ENCODE measurements at places on chromosomes 1 and 21. TPM values are rescaled to one million over a fixed set of nuclear protein-coding genes. Genes with fewer than 3 reads are reported as not detected.

DNA sequence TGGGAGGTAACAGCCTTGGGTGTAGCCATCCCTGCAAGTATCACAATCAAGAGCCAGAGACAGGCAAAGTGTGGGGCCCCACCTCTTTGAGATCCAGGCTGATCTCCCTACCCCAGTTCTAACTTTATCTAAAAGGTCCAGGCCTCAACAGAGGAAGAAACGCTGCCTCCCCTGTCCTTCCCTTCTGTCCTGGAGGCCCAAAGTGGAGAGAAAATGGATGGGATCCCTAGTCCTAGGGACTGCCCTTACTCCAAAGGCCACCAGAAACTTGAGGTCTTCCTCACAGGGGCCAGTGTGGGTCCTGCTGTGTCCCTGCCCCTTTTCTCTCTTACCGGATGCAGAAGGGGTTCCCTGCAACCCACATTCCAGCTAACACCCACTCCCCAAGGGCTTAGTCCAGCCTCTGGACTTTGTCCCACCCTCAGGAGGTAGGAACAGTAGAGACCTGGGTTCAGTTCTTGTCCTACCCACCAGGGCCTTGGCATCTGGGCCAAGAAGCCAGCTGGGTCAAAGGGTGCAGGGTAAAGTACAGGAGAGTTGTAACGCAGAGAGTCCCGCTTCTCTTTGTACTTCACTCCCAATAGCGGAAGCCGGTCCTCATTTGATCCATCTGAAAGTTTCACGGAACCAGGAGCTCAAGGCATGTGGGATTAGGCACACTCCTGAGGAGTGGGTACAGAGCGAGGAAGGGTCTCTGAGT is 1.9 kb downstream of the HDGF start:
- H3K27me3 ChIP-seq: no peaks in the 10 kb centered on the region
- peaks cover 50% of the 10 kb centered on the region for H3K36me3 ChIP-seq
- H3K4me3 ChIP-seq: peak overlapping the region; percentile 93
- H3K27ac ChIP-seq: peak overlapping the region; percentile 94

GRCh38 chr1:150150133-150151021 is 661 bp downstream of the PLEKHO1 start:
- no peaks in the 10 kb centered on the region for H3K27me3 ChIP-seq
- H3K4me3 ChIP-seq: peak overlapping the region; percentile 90
- H3K36me3 ChIP-seq: peaks cover 32% of the 10 kb centered on the region
- H3K4me1 ChIP-seq: peaks cover 65% of the 10 kb centered on the region
- H3K27ac ChIP-seq: peak overlapping the region; percentile 93

GRCh38 chr1:51415963-51416362 is 85.6 kb upstream of the TTC39A start:
- H3K36me3 ChIP-seq: peaks cover 23% of the 10 kb centered on the region
- H3K27ac ChIP-seq: no peak overlapping the region
- no peak overlapping the region for H3K4me3 ChIP-seq
- no peaks in the 10 kb centered on the region for H3K27me3 ChIP-seq

DNA sequence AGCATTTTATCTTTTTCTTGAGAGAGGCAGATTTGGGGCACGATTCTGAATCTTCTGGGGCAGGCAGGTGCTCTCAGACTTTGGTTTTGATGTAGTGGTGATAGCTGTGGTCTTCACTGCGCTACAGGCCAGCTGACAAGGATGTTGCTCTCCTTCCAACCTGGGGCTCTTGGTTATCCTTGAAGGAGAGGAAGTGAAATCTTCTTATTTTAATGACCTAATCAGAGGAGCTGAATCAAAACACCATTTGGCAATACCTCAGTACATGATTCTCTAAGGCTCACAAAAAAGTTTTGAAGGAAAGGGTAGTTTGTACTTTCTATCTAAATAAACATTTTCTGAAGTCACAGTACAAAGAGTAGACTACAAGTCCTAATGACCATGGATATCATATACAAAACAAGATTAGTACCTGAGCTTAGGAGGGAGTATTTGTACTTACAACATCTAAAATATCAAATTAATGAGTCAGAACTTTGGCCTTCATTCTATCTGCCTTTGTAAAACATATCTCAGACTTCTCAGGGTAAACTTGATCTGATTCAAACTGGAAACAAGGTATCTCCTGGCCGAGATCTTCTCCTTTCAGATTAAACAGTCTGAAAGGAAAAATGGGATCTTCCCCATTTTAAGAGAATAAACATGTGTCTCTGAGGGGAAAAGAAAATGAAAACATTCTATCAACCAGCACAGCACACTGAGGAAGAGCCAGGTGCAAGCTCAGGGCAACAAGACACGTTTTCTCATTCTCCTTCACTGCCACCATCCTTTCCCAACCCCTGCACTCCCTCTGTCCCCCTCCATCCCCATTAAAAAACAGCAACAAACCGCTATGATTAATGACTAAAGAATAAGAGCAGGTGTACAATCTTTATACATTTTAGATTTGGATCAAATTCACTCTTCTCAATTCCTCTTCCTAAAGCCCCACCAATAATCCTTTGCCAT is 69.2 kb downstream of the SH3GLB1 start:
- peak overlapping the region; percentile 14 for H3K4me3 ChIP-seq
- no peaks in the 10 kb centered on the region for H3K36me3 ChIP-seq

DNA sequence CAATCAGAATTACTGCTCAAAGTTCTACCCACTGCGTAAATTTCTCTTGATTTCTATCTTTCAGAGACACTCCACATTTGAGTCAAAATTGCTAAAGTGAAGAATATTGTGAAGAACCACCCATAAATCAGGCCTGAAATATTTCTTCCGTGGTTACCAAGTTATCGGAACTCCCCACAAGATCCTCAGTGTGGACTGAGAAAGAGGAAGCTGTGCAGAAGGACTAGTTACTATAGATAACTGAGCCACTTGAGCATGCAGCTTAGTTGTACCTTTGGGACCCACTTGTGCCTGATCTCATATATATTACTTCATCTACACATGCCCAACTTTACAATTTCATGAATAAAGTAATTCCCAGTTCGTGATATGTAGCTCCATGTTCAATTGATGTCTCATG is 18.4 kb downstream of the RWDD3 start:
- H3K4me1 ChIP-seq: no peaks in the 10 kb centered on the region
- no peaks in the 10 kb centered on the region for H3K27me3 ChIP-seq
- no peak for DNase-seq
- no peak overlapping the region for H3K4me3 ChIP-seq
- no peak overlapping the region for H3K27ac ChIP-seq

DNA sequence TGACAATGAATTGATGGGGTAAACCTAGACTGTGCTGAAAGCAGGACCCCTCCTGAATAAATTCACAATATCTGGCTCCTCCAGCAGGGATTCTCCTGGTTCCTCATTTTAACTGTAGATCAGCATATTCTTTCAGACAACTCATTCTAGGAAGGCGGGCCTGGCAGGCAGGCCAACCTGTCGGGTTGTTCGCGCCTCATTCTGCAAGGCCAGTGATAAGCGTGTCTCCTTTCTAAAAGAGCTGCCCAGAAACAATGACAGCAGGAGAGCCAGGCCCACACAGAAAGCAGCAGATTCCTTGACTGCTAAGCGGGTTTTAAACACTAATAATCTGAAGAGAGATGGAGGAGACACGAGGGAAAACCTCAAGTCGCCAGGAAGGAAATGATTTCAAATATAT is 70.0 kb downstream of the NTPCR start:
- peaks cover 30% of the 10 kb centered on the region for H3K36me3 ChIP-seq
- no peaks in the 10 kb centered on the region for H3K27me3 ChIP-seq
- H3K4me3 ChIP-seq: no peak overlapping the region

DNA sequence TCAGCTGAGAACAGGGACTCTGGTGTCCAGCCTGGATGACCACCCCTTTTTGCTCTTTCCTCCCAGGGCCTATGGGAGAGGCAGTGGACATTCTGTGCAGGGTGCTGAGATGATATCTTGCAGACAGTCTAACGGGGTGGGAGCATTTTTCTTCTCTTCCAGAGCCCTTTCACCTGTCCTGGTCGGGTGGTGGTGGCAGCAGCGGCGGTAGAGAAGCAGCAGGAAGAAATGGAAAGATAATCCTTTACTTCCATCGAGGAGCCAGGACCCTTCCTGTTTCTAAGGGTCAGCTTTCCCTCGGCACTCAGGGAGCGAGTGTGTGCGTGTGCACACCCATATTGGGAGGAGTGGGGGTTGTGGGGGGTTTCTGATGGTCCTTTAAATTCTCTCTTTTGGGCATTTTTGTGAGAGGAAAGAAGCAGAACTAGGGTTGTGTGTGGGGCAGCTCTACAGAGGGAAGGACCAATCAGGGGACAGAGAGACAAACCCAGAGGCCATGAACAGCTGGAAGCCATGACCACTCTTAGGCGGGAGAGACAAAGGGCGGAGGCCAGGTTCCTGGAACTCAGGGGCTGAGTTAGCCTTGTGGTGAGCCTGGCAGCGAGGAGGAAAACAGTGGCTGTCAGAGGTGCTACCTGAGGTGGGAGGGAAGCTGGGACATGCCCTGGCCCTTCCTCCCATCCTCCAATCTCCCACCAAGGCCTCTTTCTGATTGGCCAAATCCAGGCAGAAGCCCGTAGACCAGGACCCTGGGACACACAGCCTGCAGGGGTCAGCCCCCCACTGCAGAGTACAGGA is 31.2 kb upstream of the CSF3R start:
- no peaks in the 10 kb centered on the region for H3K27me3 ChIP-seq
- H3K27ac ChIP-seq: no peak overlapping the region
- H3K4me3 ChIP-seq: no peak overlapping the region

DNA sequence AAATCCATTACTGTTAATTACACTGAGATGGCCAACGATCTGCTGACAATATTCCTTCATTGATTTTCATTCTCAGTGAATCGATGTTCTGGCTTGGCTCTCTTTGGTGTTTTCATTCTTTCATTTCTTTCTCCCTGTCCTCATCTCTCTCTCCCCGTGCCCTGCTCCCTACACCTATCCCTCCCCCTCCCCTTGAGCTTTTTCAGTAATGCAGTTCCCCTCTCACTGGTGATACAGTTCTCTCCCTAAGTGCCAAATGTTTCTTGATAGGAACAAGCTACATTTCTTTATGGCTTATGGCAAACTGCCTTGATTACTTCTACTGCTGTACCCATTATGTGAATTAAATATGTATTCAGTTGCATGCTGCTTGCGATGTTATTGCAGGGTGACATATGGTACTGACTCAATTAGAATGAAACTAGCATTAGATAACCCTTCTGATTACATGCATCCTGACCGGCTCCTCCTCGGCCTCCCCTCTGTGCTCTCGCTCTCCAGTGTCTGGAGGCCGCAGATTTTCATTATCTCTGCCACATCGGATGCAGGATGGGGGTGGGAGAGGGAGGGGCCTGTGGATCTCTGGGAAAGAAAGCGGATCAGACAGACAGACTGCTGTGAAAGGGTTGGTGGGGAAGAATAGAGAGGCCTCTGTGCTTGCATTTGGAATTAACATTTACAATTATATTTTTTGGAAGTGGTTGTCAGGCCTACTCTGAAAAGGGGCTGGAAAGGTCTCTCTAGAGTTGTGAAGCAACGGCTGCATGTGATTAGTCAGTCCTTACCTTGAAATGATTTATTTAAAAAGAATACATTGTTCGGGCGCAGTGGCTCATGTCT is 130.9 kb downstream of the PBX1 start:
- no peak for DNase-seq
- H3K36me3 ChIP-seq: no peaks in the 10 kb centered on the region
- H3K4me1 ChIP-seq: no peaks in the 10 kb centered on the region
- no peak overlapping the region for H3K27ac ChIP-seq
- no peaks in the 10 kb centered on the region for H3K27me3 ChIP-seq

DNA sequence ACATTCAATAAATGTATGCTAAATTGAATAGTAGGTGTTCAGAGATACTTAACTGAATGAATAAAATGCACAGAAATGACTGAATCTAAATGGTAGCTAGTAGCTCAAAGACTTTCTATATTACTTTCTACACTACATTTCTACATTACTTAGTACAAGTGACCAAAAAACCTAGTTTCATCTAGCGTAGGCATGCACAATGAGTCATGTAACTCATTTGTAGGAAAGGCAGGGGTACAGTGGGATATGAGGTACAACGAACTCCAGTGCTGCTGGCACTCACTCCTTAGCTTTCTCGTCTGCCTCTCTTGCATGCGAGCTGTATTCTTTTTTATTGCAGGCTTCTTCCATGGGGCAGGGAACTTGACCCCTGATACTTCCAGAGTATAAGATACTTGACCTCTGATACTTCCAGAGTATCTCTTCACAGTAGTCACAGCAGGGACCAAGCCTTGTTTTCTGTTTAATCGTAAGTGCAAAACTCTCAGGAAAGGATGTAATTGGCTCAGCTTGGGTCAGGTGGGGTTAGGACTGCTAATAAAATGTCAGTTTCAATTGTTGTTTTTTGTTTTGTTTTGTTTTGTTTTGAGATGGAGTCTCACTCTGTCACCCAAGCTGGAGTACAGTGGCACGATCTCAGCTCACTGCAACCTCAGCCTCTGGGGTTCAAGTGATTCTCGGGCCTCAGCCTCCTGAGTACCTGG is 4.9 kb upstream of the ATP2B4 start:
- no peaks in the 10 kb centered on the region for H3K27me3 ChIP-seq
- H3K4me1 ChIP-seq: peaks cover 55% of the 10 kb centered on the region
- H3K4me3 ChIP-seq: peak overlapping the region; percentile 31
- H3K36me3 ChIP-seq: no peaks in the 10 kb centered on the region

DNA sequence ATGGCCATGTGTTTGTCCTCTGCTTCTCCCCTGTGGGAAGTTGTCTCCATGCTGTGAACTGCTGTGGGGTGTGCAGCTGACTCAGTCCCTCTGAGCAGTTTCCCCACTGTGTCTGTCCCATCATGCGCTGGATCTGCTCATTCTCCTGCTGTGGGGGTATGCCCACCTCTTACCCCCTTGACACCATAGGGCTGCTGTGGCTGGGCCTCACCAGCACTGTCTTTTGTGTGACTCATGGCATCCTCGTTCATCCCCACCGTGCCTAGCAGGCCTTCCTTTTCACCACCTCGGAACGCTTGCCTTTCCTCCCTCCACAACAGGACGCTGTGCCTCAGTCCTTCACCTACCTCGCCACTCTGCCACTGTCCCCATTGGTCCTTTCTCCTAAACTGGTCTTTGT is 27.3 kb downstream of the VANGL2 start:
- H3K36me3 ChIP-seq: no peaks in the 10 kb centered on the region
- H3K4me3 ChIP-seq: no peak overlapping the region
- H3K4me1 ChIP-seq: peaks cover 50% of the 10 kb centered on the region
- H3K27ac ChIP-seq: peak overlapping the region; percentile 48
- H3K27me3 ChIP-seq: no peaks in the 10 kb centered on the region

DNA sequence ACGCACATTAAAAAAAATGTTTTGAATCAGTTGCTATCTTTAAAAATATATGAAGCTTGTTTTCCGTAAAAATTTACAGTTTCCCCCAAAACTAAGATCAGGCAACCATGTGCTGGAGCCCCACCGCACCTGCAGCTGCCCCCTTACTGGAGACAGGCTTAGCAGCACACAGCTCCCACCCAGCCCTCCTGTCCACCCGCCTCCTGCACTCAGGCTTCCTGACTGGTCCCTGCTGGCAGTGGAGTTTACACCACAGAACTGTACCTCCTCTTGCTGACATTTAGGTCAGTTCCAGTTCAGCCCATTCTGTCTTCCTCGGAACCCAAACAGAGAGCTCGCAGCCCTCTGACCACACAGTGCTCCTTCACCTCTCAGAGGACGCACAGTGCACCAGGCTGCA is 2.1 kb downstream of the GPR161 start:
- H3K27me3 ChIP-seq: peaks cover 37% of the 10 kb centered on the region
- H3K36me3 ChIP-seq: peaks cover 2% of the 10 kb centered on the region
- no peak overlapping the region for H3K27ac ChIP-seq
- peaks cover 34% of the 10 kb centered on the region for H3K4me1 ChIP-seq
- no peak overlapping the region for H3K4me3 ChIP-seq

Gene IGSF8
- 31.2 TPM for total RNA-seq

Gene TNFRSF1B
- 201 TPM for total RNA-seq

Gene CFAP141
- not detected for total RNA-seq

Gene IVL
- total RNA-seq: not detected

Gene RUNX3
- 155 TPM for total RNA-seq

Gene SYPL2
- not detected for total RNA-seq

Gene PTPN22
- total RNA-seq: 45.7 TPM

Gene PYHIN1
- 12.2 TPM for total RNA-seq

Gene OR2T33
- not detected for total RNA-seq
